Spinal cord (tissue), 10 donors: ENCODE measurements at places on chromosomes 12 and 14. TPM values are rescaled to one million over a fixed set of nuclear protein-coding genes. Genes with fewer than 3 reads are reported as not detected.
A peak's percentile ranks its signal among the peaks of the same experiment; 100 is the strongest.

The DAO gene
- total RNA-seq, result not detected

The ABCC9 gene
- total RNA-seq, result 26.8 TPM

The GCH1 gene
- total RNA-seq, result 4.6 TPM

The OLR1 gene
- 6.3 TPM for total RNA-seq

The GALNT6 gene
- total RNA-seq, result 5.0 TPM

The FGF6 gene
- total RNA-seq, result not detected

The IFNG-AS1 gene
- 0.22 TPM for total RNA-seq

The PXMP2 gene
- 27.5 TPM for total RNA-seq

The ANO6 gene
- total RNA-seq, result 62.4 TPM

GRCh38 chr12:14952299-14952921 lies 9.0 kb downstream of the ARHGDIB start:
- DNase-seq, result peak; percentile 28

- DNase-seq, result no peak
These were observed 90.0 kb upstream of the PLEKHA5 start for GRCh38 chr12:19039515-19039914.

GRCh38 chr14:87155856-87156488 lies 837.0 kb downstream of the GALC start:
- no peak for DNase-seq

DNA sequence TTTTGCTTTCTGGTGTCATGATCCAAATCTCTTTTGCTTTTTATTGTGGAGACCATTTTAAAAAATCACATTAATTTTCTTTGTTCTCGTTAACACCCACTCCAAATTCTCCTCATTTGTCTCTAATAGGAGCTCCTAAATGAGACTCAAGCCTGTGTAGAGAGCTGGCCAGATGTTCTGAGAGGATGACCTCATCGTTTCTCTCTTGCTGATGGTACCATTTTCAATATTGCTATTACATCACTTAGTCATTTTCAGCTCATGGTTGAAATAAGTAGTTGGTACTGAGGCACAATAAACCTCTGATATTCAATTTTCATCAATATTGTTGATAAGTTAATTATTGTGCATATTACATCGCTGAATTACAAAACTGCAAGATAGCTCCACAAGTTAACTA lies 31.5 kb downstream of the SPTB start:
- no peak for DNase-seq

DNA sequence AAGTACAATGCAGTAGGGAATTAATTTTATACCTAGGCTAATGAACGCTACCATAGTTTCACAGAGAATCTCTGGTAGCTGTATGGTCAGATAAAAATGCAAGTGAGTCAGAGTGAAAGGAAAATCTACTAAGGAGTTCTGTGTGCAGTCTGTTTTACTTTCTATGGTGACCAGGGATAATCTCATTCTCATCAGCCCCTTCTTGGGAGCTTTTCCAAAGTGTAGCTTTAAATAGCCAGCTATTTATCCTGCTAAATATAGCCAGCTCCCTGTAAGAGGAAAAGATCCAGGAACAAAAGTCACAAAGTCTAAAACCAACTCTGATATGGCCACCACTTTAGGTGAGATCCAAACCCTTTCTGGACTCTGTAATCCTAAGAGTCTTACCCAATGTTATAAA lies 75.5 kb downstream of the TMEM116 start:
- no peak for DNase-seq

- DNase-seq, result no peak
These were observed 79.5 kb downstream of the RPS29 start for GRCh38 chr14:49506650-49507049.

GRCh38 chr12:106600503-106600902 lies 17.7 kb downstream of the RFX4 start:
- DNase-seq, result no peak

DNA sequence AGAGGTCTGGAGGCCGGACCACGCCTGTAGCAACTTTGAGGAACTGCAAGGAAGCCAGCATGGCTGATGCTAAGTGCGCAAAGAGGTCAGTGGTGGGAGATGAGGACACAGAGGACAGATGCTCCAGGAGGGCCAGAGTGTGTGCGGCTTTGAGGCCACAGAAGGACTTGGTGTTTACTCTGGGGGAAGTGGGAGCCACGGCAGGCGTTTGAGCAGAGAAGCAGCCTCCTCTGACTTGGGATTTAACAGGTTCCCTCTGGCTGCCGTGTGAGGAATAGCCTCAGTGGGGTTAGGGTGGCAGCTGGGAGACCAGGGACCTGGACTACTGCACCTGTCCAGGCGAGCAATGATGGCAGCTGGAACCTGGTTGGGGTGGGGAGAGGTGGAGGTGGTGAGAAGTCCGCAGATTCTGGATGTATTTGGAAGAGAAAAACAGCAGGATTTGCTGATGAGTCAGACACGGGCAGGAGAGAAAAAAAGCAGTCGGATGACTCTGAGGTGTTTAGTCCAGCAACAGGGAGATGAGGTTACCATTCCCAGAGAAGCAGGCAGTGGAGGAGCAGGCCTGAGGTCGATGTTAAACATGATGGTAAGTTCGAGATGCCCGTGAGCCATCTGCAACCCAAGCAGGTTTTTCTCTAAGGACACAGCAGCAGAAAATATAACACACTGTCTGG lies 143.5 kb downstream of the SCARB1 start:
- no peak for DNase-seq

GRCh38 chr14:100807496-100807895 lies 18.4 kb upstream of the MEG3 start:
- no peak for DNase-seq

DNA sequence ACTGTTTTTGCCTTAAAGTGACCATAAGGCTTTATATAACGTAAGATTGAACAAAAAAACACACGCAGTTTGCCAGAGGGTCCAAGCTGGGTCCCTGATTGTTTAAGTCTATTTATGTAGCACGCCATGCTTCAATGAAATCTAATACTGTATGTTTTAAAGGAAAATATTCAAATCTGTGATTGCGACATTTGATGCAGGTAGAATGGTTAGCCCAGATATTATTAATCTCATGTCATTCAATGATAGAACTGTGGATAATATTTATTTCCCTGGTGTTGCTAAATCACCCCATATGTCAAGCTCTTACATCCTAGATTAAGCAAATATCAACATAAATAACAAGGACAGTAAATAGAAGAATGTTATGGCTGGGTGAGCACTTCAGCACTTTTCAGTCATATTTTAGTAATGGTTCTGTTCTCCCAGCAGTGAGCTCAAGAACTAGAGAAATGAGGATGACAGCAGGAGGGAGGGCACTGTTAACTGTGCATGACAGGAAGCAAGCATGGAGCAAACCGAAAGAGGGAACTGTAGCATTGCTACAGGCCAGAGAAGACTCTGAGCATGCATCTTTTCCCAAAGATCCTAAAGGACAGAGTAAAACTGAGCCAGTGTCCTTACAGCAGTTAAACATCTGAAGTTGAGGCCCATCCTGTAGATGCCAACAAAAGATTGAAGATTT lies 465.7 kb upstream of the MGAT4C start:
- DNase-seq, result no peak

DNA sequence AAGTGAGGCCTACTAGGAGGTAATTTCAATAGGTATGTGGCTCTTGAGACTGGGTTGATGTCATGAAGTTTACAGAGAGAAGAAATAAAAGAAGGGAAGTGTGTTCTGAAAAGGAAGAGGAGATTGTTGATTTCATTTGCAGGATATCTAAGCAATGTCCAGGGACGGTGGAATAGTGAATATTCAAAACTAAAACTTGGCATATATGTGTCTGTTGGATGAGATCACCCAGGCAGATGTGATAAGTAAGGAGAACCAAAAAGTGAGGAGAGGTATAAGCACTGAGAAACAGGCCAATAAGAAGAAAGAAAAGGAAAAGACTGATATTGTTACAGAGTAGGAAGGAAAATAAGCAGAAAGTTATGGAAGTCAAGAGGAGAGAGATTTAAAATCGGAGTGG lies 255.6 kb downstream of the PDZRN4 start:
- no peak for DNase-seq

DNA sequence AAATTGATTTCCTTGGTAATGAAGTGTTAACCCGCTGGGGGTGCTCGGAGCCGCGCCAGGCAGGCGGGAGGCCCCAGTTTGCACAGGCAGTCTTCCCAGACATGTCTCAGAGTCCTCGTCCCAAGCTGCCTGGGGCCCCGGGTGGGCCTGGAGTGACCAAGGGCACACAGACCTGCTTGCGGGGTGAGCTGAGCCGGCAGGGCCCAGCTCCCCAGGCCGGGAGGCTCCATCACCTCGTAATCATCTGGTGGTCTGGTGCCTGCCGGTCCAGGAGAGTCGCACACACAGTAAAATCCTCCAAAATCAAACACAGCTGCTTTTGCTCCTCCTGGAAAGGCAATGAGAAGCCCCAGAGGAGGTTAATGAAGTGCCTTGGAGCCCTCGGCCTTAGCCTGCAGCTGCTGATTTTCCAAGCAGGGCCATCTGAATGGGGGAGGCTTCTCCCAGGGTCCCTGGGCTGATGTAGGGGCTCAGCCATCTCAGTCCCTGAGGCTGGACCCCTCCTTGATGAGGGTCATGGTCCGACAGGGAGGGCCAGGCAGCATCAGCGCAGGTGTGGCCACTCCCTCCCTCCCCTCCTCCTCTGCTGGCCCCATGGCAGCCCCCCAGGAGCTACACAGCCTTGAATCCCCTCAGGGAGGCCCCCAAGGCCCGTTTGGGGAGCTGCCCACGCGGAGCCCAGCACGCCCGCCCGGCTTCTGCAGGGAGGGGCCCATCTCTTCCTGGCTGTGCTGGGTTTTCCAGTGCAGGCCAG lies 39.4 kb upstream of the FBRSL1 start:
- DNase-seq, result no peak
